MCF 10A (cell line): ENCODE measurements at places on chromosomes 4 and X. TPM values are rescaled to one million over a fixed set of nuclear protein-coding genes. Genes with fewer than 3 reads are reported as not detected.

RGN gene
- not detected in 2 replicates for total RNA-seq

PTCHD1 gene
- total RNA-seq, result not detected in 2 replicates

USP17L10 gene
- total RNA-seq, result not detected in 2 replicates

DIPK2B gene
- total RNA-seq, result not detected in 2 replicates

CAPN6 gene
- total RNA-seq, result 0.37 TPM in 1 of 2 replicates, not detected in the other

CXXC4 gene
- not detected in 2 replicates for total RNA-seq

MSX1 gene
- total RNA-seq, result 3.6 and 3.9 TPM in 2 replicates

SLC26A1 gene
- total RNA-seq, result 0.10 and 0.16 TPM in 2 replicates

GABRB1 gene
- total RNA-seq, result not detected in 2 replicates

FGFR3 gene
- 2.5 and 6.5 TPM in 2 replicates for total RNA-seq

RASSF6 gene
- total RNA-seq, result 1.6 and 2.4 TPM in 2 replicates

DACH2 gene
- not detected in 2 replicates for total RNA-seq

SFRP2 gene
- not detected in 2 replicates for total RNA-seq

ALB gene
- 0.15 TPM in 1 of 2 replicates, not detected in the other for total RNA-seq

PSAPL1 gene
- not detected in 2 replicates for total RNA-seq

GPR50 gene
- total RNA-seq, result not detected in 2 replicates

HHIP gene
- total RNA-seq, result 0.12 TPM in 1 of 2 replicates, not detected in the other

POF1B gene
- total RNA-seq, result 0.37 and 1.1 TPM in 2 replicates

DDIT4L gene
- 0.22 and 0.23 TPM in 2 replicates for total RNA-seq

TXK gene
- not detected in 2 replicates for total RNA-seq

TEC gene
- total RNA-seq, result 1.1 and 1.6 TPM in 2 replicates

CXorf58 gene
- total RNA-seq, result not detected in 2 replicates

CDS1 gene
- 10.3 and 11.5 TPM in 2 replicates for total RNA-seq

JAKMIP1 gene
- total RNA-seq, result not detected in 2 replicates

FRMD7 gene
- total RNA-seq, result not detected in 2 replicates
